Smooth muscle cell of bladder (primary cell): ENCODE measurements at places on chromosomes 13 and 19. TPM values are rescaled to one million over a fixed set of nuclear protein-coding genes. Genes with fewer than 3 reads are reported as not detected.

PLPPR2 gene
- 10.0 and 13.0 TPM in 2 replicates for total RNA-seq

IQCN gene
- 0.14 and 0.28 TPM in 2 replicates for total RNA-seq

SRRM5 gene
- not detected in 2 replicates for total RNA-seq

NMRK2 gene
- not detected in 2 replicates for total RNA-seq

FGF21 gene
- 0.14 and 0.28 TPM in 2 replicates for total RNA-seq
